ENCODE measurements at places on chromosomes 2 and 18. TPM values are rescaled to one million over a fixed set of nuclear protein-coding genes. Genes with fewer than 3 reads are reported as not detected.

SLC39A10 gene
- total RNA-seq: 23.2 TPM

TTR gene
- total RNA-seq: 0.22 TPM

DLX2 gene
- 0.99 TPM for total RNA-seq

C2orf80 gene
- total RNA-seq: not detected

ERCC3 gene
- total RNA-seq: 52.0 TPM

MSH6 gene
- 73.7 TPM for total RNA-seq

PARD3B gene
- total RNA-seq: 1.2 TPM

RGPD3 gene
- total RNA-seq: 0.19 TPM

SCN7A gene
- not detected for total RNA-seq

FTCDNL1 gene
- total RNA-seq: 2.3 TPM

TMEFF2 gene
- 0.15 TPM for total RNA-seq

VWA3B gene
- 0.43 TPM for total RNA-seq

MAP3K19 gene
- total RNA-seq: not detected

ATP8B1 gene
- 9.0 TPM for total RNA-seq

MAP2 gene
- 0.44 TPM for total RNA-seq

IL36RN gene
- 0.06 TPM for total RNA-seq

UGT1A4 gene
- not detected for total RNA-seq

IL1RN gene
- total RNA-seq: 0.42 TPM

CYP27A1 gene
- total RNA-seq: 0.14 TPM

EIF5B gene
- 56.9 TPM for total RNA-seq

GALR1 gene
- total RNA-seq: not detected

RUFY4 gene
- total RNA-seq: not detected

MAL gene
- not detected for total RNA-seq

PTPRM gene
- 35.0 TPM for total RNA-seq

KCNJ13 gene
- not detected for total RNA-seq

ADD2 gene
- 22.0 TPM for total RNA-seq

PROM2 gene
- 0.15 TPM for total RNA-seq

HNMT gene
- 0.68 TPM for total RNA-seq

PROC gene
- 3.2 TPM for total RNA-seq

HJURP gene
- total RNA-seq: 99.6 TPM

ZDBF2 gene
- total RNA-seq: 0.86 TPM

MC4R gene
- total RNA-seq: not detected
